ENCODE measurements at places on chromosomes 7 and 10. TPM values are rescaled to one million over a fixed set of nuclear protein-coding genes. Genes with fewer than 3 reads are reported as not detected.

The CNNM2 gene
- total RNA-seq: 6.3 TPM

The CLCN1 gene
- total RNA-seq: not detected

DNA sequence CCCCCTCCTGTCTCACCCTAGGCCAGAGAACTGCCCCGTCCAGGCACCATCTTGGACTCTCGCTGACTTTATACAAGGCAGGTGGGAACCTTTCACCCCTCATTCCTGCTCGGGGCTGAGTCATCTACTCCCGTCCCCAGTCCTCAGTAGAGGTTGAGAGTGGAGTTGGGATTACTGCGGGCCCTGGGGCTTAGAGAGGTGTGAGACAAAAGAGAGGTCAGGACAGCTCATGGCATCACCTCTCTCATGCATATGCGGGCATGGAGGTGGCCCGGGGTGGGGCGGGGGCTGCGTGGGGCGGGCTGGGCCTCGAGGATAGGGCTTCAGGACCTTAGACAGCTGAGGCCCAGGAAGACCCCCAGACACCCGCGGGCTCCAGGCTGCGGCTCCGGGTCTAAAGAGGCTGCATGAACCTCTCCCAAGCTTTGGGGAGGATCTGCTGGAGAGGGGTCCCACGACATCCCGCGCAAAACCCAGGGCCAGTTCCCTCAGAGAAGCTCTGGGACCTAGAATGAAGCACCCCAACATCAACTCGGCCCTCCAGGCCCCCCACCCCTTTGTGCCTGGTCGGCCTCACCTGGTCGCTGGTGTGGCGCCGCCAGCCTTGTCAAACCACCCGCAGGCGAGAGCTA is 317 bp downstream of the PDZD7 start:
- no peak for DNase-seq

DNA sequence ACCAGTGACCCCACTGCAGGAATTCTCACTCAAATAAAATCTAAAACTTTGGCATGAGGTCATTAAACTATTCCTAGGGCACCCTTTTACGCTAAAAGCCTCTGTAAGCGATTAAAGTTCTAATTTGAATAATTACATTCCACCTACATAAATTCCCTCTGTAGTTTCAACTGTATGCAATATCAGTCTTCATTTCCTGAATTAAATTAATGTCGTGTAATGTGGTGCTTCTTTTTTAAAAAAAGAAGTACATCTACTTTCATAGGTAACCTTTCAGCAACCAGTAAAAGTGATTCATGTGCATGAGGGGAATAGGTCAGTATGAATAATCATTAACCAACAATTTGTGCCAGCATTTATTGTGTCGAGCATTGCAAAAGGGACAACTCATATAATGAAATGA is 44.7 kb downstream of the IMMP2L start:
- DNase-seq: no peak

GRCh38 chr10:123554656-123555055 is 111.5 kb upstream of the GPR26 start:
- no peak for DNase-seq

- no peak for DNase-seq
Observed at GRCh38 chr10:103539751-103540150, 46.2 kb downstream of the NEURL1 start.

All from dermis blood vessel endothelial cell (primary cell).